ENCODE measurements at places on chromosomes 6 and 20. TPM values are rescaled to one million over a fixed set of nuclear protein-coding genes. Genes with fewer than 3 reads are reported as not detected.
A peak's percentile ranks its signal among the peaks of the same experiment; 100 is the strongest.

The BPIFB2 gene
- polyA plus RNA-seq, result not detected

DNA sequence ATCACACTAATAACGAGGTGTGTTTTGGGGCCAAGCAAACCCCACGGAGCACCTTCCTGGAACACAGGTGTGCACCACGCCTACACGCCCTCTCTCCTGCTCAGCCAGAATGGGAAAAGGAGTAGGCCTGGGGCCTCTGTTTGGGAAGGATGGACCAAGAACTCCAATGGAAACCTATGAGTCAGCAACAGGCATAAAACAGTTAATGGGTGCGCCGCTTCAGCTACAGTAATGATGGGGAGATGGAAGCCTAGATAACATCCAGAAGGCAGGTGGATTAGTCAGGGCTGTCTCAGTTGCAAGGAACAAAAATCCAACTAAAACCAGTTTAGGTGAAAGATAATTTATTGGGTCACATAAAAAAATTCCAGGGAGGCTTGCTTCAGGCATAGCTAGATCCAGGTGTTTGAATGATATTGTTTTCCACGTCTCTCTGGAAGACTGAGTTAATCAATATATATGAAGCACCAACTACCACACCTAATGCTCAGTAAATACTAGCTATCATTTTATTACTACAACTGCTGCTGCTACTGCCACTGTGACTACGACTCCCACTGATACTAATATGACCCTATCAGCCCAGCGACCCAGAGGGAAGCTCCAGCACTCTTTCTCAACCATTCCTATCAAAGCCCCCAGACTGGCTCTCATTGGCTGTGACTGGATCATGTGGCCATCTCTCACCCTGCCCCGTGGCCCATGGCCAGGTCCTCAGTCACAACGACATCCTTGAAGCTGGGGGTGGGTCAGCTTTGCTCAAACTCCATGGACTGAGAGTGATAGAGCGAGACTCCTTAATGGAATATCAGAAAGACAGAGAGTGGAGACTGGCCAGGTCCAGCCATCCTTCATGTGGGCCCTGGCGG lies 155.2 kb upstream of the PTPN1 start:
- no peak for DNase-seq

The FOXC1 gene
- 15.1 TPM for polyA plus RNA-seq

The ADAT2 gene
- 7.1 TPM for polyA plus RNA-seq

DNA sequence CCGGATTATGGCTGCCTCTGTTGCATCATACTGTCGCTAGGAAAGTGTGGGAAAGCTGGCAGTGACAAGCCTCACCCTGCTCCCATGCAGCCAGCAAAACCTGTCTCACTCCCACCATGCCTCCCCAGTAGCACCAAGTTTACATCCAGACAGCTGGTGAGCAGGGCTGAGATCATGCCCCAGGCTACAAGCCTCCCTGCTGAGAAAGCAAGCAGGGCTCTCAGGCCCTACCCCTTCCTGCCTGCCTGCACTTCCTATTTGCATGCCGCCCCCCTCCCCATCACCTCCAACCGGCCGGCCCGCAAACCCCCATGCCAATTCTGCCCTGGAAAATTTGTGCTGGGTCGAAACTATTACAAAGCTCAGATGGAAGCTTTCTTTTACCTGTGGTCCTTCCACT lies 408.2 kb upstream of the FKBP1C start:
- DNase-seq, result no peak

- DNase-seq, result no peak
Observed at GRCh38 chr6:70894001-70894400, 62.9 kb downstream of the B3GAT2 start.

DNA sequence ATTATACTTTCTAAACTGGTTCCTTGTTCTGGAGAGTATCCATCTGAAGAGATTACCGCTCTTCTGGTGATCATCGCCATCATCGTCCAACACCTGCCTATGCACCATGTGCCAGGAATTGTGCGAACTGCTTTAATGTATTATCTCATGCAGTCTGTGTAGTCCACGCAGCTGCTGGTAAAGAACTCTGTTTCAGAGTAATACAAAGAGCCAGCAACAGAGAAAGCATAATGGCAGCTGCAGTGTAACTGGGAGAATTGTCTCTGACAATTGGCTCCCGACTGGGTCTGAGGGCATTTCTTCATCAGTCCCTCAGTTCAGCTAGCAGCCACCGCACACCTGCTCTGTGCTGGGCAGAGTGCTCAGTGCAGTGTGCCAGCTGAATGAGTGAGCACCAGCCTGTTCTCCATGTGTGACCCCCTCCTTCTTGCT lies 383.4 kb downstream of the GRIK2 start:
- no peak for DNase-seq

DNA sequence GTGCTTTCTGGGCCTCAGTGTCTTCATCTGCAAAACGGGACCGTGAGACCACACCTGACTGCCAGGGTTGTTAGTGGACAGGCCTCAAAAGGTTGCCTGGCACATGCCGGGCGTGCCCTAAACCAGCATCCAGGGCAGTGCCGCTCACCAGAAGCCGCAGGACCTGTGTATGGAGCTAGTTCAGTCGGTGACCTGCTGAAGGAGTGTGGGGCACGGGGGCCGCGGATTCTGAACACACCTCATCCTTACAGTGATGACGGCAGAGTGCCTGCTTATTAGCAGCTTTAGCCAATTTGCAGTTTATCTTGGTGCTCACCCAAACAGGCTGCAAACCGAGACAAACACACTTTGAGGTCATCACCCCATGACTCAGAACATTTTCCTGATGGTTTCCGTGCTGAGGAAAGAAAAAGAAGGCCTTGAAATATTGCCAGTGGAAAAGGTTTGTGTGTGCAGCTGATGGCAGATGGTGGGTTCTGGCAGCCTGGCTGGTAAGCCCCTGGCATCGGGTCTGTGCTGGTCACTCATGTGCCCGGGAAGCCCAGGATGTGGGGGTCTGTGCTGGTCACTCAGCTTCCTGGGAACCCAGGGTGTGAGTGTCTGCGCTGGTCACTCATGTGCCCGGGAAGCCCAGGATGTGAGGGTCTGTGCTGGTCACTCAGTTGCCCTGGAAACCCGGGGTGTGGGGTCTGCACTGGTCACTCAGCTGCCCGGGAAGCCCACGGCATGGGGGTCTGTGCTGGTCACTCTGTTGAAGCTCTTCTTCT lies 153.8 kb downstream of the ERMARD start:
- DNase-seq, result no peak

- no peak for DNase-seq
Observed at GRCh38 chr6:136464874-136465273, 85.3 kb downstream of the MAP7 start.

The KHDC1 gene
- 19.4 TPM for polyA plus RNA-seq

The DEFB132 gene
- polyA plus RNA-seq, result not detected

The RNASET2 gene
- 58.3 TPM for polyA plus RNA-seq

DNA sequence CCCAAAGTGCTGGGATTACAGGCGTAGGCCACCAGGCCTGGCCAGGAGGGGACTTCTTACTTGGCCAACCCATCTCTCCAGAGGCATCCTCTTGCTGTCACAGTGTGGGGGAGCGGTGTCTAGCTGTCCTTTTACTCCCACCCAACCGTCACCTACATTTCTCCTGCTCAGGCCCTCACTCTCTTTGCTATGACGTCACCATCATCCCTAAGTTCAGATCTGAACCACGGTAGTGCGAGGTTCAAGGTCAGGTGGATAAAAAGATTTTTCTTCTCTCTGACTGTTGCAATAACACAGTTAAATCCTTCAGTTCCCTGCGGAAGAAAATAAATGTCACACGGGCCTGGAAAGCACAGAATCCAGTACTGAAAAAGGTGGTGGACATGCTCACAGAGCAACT lies 7.3 kb upstream of the RAET1L start:
- DNase-seq, result no peak

The DACT2 gene
- 10.6 TPM for polyA plus RNA-seq

The RBBP8NL gene
- polyA plus RNA-seq, result not detected

GRCh38 chr6:116767715-116768114 lies 2.2 kb upstream of the FAM162B start:
- DNase-seq, result no peak

- DNase-seq, result peak; percentile 76
Observed at GRCh38 chr6:71420095-71420692, 131.6 kb downstream of the OGFRL1 start.

- no peak for DNase-seq
Observed at GRCh38 chr6:4344317-4344899, 209.0 kb upstream of the ECI2 start.

DNA sequence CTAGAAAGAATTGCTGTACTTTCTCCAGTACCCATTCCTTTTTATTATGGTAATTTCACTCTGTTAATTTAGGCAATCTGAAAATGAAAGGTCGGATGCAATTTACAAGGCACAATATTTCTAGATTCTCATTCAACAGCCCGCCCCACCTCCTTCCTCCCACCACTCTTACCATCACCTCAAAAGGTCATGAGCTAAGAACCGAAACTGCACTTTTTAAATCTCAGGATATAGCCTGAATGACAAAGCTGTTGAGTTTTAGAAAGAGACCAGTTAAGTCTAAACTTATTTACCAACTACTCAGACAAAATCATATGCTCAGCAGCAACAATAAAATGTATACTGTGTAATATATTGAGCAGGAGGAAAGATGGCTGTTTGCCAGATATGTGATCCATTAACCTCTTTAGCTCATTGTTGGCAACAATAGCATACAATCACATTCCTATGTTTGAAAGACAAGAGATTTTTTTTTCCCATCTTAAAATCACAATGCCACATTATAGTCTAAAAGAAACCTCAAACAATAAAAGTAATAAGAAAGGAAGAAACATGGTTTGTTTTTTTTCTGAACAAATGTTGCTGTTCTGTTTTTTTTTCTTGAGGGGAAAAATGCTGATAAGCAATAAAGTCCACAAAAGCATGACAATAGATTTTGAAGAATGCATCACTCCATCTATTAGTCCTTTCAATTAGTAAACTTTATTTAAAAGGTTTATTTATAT lies 1.6 kb upstream of the HS3ST5 start:
- no peak for DNase-seq

DNA sequence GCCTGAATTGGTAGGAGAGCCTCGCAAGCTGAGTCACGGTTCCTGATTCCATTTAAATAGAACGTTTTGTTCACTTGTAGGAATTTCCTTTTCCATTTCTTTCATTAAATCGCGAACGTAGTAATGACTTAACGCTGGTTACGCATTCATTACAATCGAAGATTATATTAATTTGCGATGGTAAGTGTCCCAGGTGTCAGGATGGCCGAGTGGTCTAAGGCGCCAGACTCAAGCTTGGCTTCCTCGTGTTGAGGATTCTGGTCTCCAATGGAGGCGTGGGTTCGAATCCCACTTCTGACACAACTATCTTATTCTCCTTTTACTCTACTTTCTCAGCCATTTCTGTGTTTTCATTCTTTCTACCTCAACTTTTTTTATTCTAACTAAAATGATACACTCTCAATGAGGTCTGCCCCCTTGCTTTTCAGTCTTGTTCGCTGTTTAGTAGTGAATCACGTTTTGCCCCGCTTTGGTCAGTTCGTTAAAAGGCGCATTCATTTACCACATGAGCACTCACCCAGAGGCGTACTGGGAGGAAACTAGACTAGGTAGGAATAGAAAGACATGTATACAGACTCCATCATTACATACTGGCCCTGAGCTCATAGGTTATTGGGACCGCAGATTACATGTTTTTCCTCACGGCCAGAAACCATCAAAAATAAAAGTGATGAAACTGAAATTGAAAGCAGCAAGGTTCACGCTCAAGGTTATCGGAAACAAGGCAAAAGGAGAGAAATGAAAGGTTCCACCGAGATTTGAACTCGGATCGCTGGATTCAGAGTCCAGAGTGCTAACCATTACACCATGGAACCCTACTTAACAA lies 17.3 kb upstream of the TRIM27 start:
- DNase-seq, result peak; percentile 97

The ASIP gene
- 1.6 TPM for polyA plus RNA-seq

DNA sequence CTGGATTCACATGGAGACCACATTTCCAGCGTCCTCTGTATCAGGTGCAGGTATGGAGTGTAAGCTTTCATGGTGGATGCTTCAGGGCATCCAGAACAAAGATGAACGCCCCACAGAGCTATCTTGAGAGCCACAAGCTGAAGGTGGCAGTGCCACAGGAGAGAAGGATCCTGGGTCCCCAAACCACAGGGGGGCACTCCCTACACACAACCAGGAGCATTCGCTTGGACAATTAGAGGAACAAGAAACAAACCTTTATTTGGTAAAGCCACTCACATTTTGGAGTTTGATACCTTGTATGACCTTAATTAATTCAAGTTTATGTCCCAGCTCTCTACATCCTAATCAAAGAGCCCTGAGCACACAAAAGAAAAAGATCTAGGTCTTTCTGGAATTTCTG lies 406.3 kb downstream of the PREX1 start:
- DNase-seq, result no peak

DNA sequence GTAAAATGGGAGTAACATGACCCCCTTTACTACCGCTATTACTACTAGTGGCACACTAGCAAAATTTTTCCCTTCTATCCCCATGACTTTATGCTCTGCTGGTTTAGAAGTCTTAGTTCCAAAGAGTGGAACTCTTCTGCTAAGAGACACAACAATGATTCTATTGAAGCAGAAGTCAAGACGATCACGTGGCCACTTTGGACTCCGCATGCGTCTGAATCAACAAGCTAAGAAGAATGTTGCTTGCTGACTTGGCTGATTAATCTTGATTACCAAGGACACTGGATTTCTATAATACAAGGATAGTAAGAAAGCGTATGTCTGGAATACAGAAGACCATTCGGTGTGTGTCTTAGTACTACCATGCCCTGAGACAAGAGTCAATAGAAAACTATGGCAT lies 244.7 kb upstream of the BTBD3 start:
- DNase-seq, result no peak

- no peak for DNase-seq
Observed at GRCh38 chr6:72348926-72349325, 272.9 kb upstream of the KCNQ5 start.

DNA sequence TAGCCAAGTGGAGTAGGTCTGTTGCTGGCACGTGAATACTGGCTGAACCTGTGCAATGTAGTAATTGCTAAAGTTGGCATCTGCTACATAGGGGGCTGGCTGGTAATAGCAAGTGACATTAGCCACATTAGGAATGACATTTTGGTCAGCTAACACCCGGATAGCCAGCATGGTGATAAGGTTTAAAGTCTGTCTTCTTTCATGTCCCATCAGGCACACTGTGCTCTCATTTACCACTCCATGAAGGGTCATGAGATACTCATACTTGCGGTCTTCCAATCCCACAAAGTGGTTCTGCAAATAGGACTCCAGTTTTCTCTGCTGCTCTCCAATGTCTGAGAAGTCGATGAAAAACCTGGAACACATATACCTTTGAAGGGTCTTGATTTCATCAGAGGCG lies 2.8 kb downstream of the TENT5A start:
- DNase-seq, result no peak

GRCh38 chr6:170597278-170597677 lies 12.8 kb upstream of the PDCD2 start:
- no peak for DNase-seq

GRCh38 chr6:41673704-41674000 lies 35.4 kb downstream of the MDFI start:
- DNase-seq, result no peak

DNA sequence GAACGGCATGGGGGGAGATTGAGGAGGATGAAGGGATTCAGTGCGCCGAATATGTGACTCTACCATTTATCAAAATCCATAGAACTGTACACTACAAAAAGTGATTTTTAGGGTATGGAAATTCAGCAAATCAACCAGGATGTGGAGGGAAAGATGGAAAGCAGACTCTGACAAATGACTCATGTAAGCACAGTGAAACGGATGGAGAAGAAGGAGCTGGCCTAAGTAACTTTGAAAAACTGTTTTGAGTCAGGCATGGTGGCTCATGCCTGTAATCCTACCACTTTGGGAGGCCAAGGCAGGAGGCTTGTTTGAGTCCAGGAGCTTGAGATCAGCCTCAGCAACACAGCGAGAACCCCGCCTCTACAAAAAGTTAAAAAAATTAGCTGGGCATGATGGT lies 39.2 kb downstream of the MUC22 start:
- no peak for DNase-seq
